ENCODE measurements at places on chromosomes 4 and X.

GRCh38 chr4:26766141-26766540 lies 94.5 kb upstream of the STIM2 start:
- no peak for DNase-seq

GRCh38 chrX:38989076-38989475 lies 187.8 kb downstream of the MID1IP1 start:
- DNase-seq, result no peak

GRCh38 chr4:22413471-22413870 lies 102.4 kb downstream of the ADGRA3 start:
- DNase-seq, result no peak

DNA sequence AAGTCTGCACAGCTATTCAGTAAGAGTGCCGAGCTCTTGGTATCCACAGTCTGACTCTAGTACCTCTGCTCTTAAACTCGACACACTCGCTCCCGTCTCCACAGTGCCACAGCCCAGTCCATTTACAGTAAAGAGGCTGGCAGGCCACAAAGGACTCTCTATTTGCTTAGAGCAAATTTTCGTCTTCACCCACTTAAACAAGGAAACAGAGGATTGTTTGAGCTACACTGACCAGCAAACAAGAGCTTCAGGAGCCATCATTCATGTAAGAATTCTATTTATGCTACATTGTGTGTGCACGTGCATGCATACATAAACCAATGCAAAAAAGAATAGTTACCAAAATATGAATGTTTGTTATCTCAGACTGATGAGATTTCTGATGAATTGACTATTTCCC lies 290.2 kb downstream of the USP46 start:
- DNase-seq, result no peak

DNA sequence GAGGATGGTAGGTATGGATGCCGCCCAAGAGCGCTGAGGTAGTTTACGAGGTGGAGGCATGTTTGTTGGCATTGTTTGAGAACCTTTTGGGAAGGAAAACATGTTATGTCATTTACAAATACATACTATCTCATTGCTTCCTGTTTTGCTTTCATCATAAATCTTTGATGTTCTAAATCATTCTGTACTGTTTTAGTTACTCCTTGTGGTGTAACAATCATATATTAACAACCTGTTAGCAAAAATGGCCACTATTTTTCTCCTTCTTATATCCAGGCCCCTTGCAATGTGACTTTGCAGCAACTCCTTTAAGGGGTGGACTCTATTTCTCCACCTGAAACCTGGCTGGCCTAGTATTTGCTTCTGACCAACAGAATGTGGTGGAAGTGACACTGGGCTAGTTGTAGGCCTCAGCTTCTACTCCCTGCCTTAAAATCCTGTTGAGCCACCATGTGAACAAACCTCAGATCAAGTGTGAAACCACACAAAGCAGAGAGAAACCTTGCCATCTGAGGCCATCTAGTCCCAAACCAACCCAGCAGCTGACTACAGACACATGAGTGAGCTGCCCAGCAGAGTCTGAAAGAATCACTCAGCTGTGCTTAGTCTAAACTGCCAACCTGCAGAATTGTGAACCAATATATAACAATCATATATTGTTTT lies 15.8 kb upstream of the CXorf38 start:
- no peak for DNase-seq

GRCh38 chrX:16771483-16772398 lies 14.5 kb upstream of the TXLNG start:
- no peak for DNase-seq

- DNase-seq, result no peak
Observed at GRCh38 chrX:37378404-37378803, 29.2 kb downstream of the PRRG1 start.

GRCh38 chr4:124282301-124282898 lies 430.1 kb downstream of the ANKRD50 start:
- DNase-seq, result no peak

DNA sequence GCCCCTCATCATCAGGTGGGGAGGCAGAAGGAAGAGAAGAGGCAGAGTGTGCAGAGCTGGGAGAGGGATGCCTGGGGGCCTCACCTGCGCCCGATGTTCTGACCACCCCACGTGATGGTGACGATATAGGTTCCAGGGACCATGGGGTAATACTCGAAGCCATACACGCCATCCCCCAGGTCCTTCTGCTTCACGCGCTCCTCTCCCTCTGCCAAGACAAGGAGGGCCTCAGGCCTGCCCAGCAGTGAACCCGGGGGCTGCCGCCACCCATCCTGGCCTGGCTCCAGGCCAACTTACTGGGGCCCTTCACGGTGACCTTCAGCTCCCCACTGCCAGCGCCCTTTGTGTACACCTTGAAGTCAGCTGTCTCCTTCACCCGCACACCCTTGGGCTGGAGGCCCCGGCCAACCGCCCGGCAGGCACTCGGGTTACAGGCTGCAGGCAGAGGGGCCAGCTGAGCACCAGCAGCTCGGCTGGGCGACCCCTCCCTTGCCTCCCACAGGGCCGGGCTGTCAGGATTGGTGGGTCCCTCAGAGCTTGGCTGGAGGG lies 9.3 kb downstream of the FLNA start:
- no peak for DNase-seq

- no peak for DNase-seq
Observed at GRCh38 chrX:151806967-151807540, 72.5 kb downstream of the CNGA2 start.

GRCh38 chrX:37677765-37678164 lies 7.8 kb upstream of the XK start:
- DNase-seq, result no peak

GRCh38 chr4:78956975-78957374 lies 17.7 kb upstream of the PAQR3 start:
- DNase-seq, result no peak

DNA sequence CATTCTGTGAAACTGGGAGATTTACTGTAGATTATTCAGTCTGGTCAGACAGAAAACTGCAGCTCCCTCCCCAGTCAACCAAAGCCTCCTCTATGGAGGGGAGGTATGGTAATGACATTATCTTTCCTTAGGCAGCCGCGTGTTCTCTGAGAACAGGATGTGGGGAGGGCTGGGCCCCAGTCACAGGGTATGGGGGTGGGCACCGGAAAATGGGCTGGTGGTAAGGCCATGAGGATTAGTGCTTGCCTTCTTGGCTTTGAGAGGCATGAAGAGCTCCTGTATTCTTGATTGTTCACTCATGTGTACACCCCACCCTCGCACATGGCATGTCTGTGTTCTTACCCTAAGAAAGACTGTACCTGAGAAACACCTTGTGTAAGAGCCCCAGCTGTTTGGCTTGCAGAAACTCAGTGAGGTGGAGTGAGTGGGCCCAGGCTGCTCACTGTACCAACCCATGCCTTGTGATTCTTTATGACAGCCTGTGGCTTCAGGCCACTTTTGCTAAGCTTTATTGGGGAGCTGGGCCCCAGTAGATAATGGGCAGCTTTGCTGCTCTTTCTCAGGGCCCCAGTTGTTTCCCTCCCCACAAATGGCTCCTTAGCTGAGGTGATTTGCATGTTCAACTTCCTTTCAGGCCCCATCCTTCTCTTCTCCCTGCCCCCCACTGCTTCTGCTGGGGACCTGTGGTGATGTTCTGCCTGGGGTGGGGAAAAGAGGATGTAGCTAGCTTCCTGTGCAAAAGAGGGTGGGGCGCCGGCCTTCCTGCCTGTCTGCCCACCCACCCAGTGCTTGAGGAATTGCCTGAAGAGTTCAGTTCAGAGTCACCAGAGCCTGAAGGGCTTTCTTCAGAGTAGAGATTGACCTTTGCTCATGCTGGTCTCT lies 30.7 kb downstream of the MSN start:
- DNase-seq, result peak; percentile 12

DNA sequence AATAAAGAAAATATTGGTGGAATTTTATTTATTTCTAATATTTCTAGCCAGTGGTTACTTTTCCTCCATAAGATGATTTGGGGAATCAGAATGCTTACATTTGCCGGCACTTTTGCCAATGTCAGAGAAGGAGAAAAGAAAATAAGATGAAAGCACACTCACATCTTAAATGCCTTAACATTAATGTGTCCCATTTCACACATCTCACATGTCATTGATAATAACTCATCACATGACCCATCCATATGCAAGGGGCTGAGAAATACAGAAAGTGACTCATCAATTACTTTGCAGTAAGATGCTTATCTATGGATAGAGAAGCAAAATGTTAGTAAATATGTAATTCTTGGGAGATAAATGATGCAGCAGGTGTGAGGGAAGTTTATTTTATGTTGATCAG lies 1531.0 kb downstream of the PCDH7 start:
- DNase-seq, result no peak
